ENCODE measurements at places on chromosomes 11 and 22. TPM values are rescaled to one million over a fixed set of nuclear protein-coding genes. Genes with fewer than 3 reads are reported as not detected.

- no peaks in the 10 kb centered on the region for H3K36me3 ChIP-seq
- no peak overlapping the region for H3K4me3 ChIP-seq
- no peak for DNase-seq
- peaks cover 34% of the 10 kb centered on the region for H3K27me3 ChIP-seq
Observed at GRCh38 chr22:36818010-36818642, 1.3 kb upstream of the PVALB start.

- no peak for DNase-seq
- H3K27ac ChIP-seq: no peak overlapping the region
- no peak overlapping the region for H3K4me3 ChIP-seq
- peaks cover 21% of the 10 kb centered on the region for H3K4me1 ChIP-seq
- H3K36me3 ChIP-seq: peaks cover 10% of the 10 kb centered on the region
- H3K27me3 ChIP-seq: no peaks in the 10 kb centered on the region
Observed at GRCh38 chr11:102391549-102392237, 44.7 kb downstream of the BIRC2 start.

- no peak for DNase-seq
- H3K36me3 ChIP-seq: no peaks in the 10 kb centered on the region
- no peak overlapping the region for H3K27ac ChIP-seq
- H3K4me1 ChIP-seq: no peaks in the 10 kb centered on the region
- no peaks in the 10 kb centered on the region for H3K27me3 ChIP-seq
- no peak overlapping the region for H3K4me3 ChIP-seq
Observed at GRCh38 chr11:14546672-14547071, 26.5 kb upstream of the PSMA1 start.

GRCh38 chr11:86247608-86248007, 3.1 kb downstream of the EED start:
- H3K27me3 ChIP-seq: no peaks in the 10 kb centered on the region
- no peak for DNase-seq
- no peak overlapping the region for H3K27ac ChIP-seq

- H3K4me3 ChIP-seq: peak overlapping the region; percentile 1
- H3K4me1 ChIP-seq: peaks cover 56% of the 10 kb centered on the region
- H3K27ac ChIP-seq: peak overlapping the region; percentile 55
- peaks cover 65% of the 10 kb centered on the region for H3K36me3 ChIP-seq
- H3K27me3 ChIP-seq: no peaks in the 10 kb centered on the region
Observed at GRCh38 chr22:39960791-39961746, 872 bp downstream of the TMA7B start.

DNA sequence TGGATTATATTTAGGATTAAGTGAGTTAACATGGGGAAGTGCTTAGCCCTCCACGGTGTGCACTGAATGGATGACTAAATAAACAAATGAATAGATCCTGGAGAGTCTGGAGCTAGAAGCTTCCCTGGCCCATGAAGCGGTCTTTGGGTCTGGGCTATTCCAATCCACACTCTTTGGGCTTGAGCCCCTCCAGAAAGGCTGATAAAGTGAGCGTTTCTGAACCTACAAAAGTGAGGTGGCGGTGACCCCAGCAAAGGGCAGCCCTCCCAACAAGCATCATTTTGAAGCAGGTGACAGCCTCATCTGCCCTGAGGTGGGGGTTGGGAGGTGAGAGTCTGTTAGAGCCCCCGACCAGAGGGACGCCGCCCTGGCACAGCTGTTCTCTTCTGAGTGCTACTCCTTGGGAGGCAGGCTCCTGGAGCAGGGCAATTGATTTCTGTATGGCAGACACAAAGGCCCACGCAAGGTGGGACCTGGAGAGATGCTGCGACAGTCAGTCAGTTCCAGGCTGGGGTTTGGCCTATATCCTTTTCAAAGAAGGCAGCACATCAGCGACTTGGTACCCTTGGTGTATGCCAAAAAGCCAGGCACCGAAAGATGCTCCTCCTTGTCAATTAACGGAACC, 157.8 kb downstream of the CACNA1I start:
- no peak overlapping the region for H3K4me3 ChIP-seq
- no peak for DNase-seq
- no peaks in the 10 kb centered on the region for H3K36me3 ChIP-seq
- H3K27ac ChIP-seq: no peak overlapping the region
- H3K4me1 ChIP-seq: no peaks in the 10 kb centered on the region

- H3K4me3 ChIP-seq: no peak overlapping the region
- H3K27me3 ChIP-seq: no peaks in the 10 kb centered on the region
- no peak overlapping the region for H3K27ac ChIP-seq
- H3K36me3 ChIP-seq: no peaks in the 10 kb centered on the region
Observed at GRCh38 chr11:71330996-71331395, 78.6 kb upstream of the SHANK2 start.

DNA sequence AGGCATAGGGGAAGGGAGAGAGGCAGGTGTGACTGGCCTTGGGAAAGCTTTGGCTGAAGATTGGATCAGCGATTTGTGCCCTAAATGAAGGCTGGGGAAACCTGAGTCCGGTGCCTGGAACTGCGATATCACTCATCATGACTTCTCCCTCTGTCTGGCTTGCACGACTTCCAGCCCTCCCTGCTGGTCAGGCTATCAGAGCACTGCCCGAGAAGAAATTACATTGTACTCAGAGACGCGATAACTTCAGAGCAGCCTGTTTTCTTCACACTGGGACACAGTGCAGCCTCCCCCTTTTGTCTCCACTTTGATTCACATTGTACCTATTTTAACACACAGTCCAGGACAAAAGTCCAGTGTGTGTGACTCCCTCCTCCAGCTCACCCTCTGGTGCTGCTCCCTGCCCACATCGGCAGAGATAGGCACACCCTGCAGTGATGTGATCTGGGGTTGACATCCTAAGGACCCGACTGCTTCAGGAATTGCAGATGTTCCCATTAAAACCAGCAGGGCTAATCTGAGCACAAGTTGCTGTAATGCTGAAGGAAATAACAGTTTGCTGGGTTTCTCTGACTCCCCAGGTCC, 62.1 kb upstream of the CADM1 start:
- H3K4me1 ChIP-seq: no peaks in the 10 kb centered on the region
- DNase-seq: no peak
- no peaks in the 10 kb centered on the region for H3K36me3 ChIP-seq
- H3K4me3 ChIP-seq: no peak overlapping the region

DNA sequence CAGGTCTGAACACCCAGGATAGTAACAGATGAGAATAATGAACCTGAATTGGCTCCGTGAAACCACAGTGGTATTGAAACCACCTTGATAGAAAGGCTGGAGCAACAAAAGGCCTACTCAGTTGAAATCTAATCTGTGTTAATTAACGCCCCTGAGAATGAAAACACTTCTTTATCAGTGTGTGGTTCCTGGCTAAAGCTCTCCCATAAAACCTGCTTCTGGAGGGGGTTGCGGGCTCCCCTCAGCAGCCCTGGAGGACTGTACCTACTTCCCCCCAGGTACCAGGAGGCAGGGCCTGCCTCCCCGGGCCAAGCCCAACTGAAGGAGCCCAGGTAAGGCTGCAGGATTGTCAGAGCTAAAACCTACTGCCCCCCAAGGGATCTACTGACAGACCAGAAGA, 54.6 kb downstream of the PLEKHA7 start:
- H3K36me3 ChIP-seq: no peaks in the 10 kb centered on the region
- DNase-seq: no peak
- no peaks in the 10 kb centered on the region for H3K4me1 ChIP-seq
- no peak overlapping the region for H3K27ac ChIP-seq

DNA sequence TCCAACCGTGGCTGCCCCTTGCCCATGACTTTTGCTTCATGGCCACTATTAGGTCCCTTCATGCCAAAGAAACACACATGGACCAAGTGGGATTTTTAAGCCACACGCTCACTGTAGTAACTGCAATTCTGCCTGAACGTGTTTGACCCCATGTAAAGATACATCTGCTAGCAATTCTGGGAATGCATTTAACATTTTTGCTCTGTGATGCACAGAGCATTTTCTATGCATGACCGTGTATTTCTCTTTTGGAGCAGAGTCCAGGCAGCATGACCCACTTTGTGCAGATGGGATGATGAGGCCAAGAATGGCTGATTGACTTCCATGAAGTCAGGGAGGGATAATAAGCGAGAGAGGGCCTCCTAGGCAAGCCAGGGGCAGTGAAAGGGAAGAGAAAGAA, 108.5 kb downstream of the TP53I11 start:
- no peaks in the 10 kb centered on the region for H3K4me1 ChIP-seq
- H3K27ac ChIP-seq: no peak overlapping the region
- no peaks in the 10 kb centered on the region for H3K27me3 ChIP-seq
- no peak overlapping the region for H3K4me3 ChIP-seq

GRCh38 chr11:13891911-13892310, 70.6 kb upstream of the SPON1 start:
- H3K4me3 ChIP-seq: no peak overlapping the region
- DNase-seq: no peak
- no peaks in the 10 kb centered on the region for H3K27me3 ChIP-seq
- no peak overlapping the region for H3K27ac ChIP-seq
- no peaks in the 10 kb centered on the region for H3K36me3 ChIP-seq

DNA sequence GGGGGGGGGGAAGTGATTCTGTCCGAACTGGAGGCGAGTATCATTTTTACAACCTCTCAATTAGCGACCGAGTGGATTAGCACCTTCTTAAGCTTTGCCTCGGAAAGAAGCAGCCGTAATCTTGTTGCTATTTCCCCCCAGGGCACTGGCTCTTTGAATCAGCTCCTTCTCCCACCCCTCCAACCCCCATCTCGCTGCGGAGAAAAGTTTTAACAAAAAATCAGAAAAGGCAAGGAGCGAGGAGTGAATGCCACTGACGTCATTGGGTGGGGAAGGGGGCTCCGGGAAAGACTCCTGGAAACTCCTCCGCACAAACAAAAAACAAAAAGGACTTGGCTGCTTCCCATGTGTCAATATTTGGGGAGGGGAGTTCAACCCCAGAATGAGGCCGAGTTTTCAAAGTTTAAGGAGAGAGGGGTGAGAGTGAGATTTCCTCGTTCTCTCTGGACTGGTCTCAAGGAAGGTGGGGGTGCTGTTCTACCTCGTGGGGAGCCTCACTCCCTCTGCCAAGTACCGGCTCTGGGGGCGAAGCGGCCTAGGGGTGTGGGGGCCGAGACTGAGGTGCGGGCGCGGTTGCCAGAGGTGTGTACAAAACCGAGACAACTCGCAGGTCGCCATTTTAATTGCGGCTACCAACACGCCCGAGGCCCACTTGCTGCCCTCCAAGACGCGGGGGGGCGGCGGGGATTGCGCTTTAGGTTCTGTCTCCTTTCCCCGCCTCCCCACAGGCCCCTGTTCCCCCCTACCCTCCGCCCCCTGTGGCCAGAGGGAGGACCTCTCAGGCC, 2.5 kb upstream of the PAX6 start:
- H3K27ac ChIP-seq: no peak overlapping the region
- peak overlapping the region; percentile 28 for H3K4me3 ChIP-seq
- H3K4me1 ChIP-seq: peaks cover 47% of the 10 kb centered on the region
- H3K36me3 ChIP-seq: no peaks in the 10 kb centered on the region
- H3K27me3 ChIP-seq: peaks cover 85% of the 10 kb centered on the region
- no peak for DNase-seq

GRCh38 chr11:103794262-103794661, 242.2 kb upstream of the DDI1 start:
- no peak overlapping the region for H3K4me3 ChIP-seq
- no peaks in the 10 kb centered on the region for H3K4me1 ChIP-seq
- DNase-seq: no peak
- H3K27ac ChIP-seq: no peak overlapping the region
- no peaks in the 10 kb centered on the region for H3K27me3 ChIP-seq
- no peaks in the 10 kb centered on the region for H3K36me3 ChIP-seq

- DNase-seq: no peak
- peaks cover 4% of the 10 kb centered on the region for H3K27me3 ChIP-seq
- H3K27ac ChIP-seq: no peak overlapping the region
- H3K4me1 ChIP-seq: no peaks in the 10 kb centered on the region
Observed at GRCh38 chr22:44419429-44419828, 78.6 kb downstream of the RTL6 start.

- H3K27me3 ChIP-seq: no peaks in the 10 kb centered on the region
- peak overlapping the region; percentile 80 for H3K27ac ChIP-seq
- peaks cover 46% of the 10 kb centered on the region for H3K4me1 ChIP-seq
- peak overlapping the region; percentile 93 for H3K4me3 ChIP-seq
Observed at GRCh38 chr11:72751116-72752087, 806 bp downstream of the ARAP1 start.

GRCh38 chr11:89358761-89359160, 132.4 kb downstream of the NOX4 start:
- no peaks in the 10 kb centered on the region for H3K4me1 ChIP-seq
- H3K36me3 ChIP-seq: no peaks in the 10 kb centered on the region
- H3K4me3 ChIP-seq: no peak overlapping the region
- H3K27me3 ChIP-seq: no peaks in the 10 kb centered on the region

DNA sequence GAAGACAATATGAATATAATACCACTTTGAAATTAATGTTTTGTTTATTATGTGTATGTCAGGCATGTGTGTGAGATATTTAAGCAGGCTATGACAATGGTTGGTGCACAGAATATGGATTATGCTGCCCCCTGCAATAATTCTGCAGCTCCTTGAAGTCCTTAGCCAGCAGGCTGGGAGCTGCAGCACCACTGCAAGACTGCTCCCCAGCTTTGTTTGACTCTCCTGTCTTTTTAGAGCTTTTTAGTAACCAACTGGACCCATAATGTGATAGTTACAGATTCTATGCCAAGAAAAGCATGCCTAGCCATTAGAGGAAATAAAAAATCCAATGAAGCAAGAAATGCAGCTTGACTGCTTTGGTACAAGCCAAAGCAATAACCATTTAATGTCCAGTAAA, 535.1 kb downstream of the TMEM135 start:
- no peak overlapping the region for H3K4me3 ChIP-seq
- no peak overlapping the region for H3K27ac ChIP-seq
- H3K36me3 ChIP-seq: no peaks in the 10 kb centered on the region
- no peak for DNase-seq
- H3K4me1 ChIP-seq: no peaks in the 10 kb centered on the region

- no peaks in the 10 kb centered on the region for H3K4me1 ChIP-seq
- no peaks in the 10 kb centered on the region for H3K36me3 ChIP-seq
- no peak overlapping the region for H3K4me3 ChIP-seq
- DNase-seq: no peak
Observed at GRCh38 chr11:134691295-134691873, 279.3 kb upstream of the B3GAT1 start.

GRCh38 chr11:132256528-132257279, 886.3 kb downstream of the NTM start:
- no peaks in the 10 kb centered on the region for H3K4me1 ChIP-seq
- DNase-seq: no peak
- no peaks in the 10 kb centered on the region for H3K27me3 ChIP-seq
- H3K27ac ChIP-seq: no peak overlapping the region
- no peaks in the 10 kb centered on the region for H3K36me3 ChIP-seq

- H3K27ac ChIP-seq: peak overlapping the region; percentile 6
- H3K4me1 ChIP-seq: no peaks in the 10 kb centered on the region
- DNase-seq: no peak
- H3K27me3 ChIP-seq: peaks cover 25% of the 10 kb centered on the region
Observed at GRCh38 chr11:46273511-46274205, 3.8 kb upstream of the CREB3L1 start.

Gene OR52I1
- total RNA-seq: not detected

Gene LRP5
- total RNA-seq: 9.9 TPM

Gene OR51B4
- not detected for total RNA-seq

Gene CYB5R3
- 75.1 TPM for total RNA-seq

Gene MUC6
- total RNA-seq: not detected

Gene OR4C45
- not detected for total RNA-seq

Gene DEUP1
- total RNA-seq: not detected

Gene FAR1
- total RNA-seq: 44.9 TPM

Gene RTN4RL2
- total RNA-seq: 0.24 TPM

Gene GRAP2
- total RNA-seq: 41.8 TPM

Gene DDX25
- 0.46 TPM for total RNA-seq

Gene PIWIL4
- 0.58 TPM for total RNA-seq

Gene DRD2
- total RNA-seq: not detected

Gene CACNA1I
- total RNA-seq: 4.6 TPM

Gene ADORA2A
- total RNA-seq: 26.7 TPM

Measured in CD8-positive, alpha-beta memory T cell (primary cell).